ENCODE measurements at places on chromosomes 1 and 21.

GRCh38 chr1:1626207-1627141, 5.5 kb upstream of the MMP23B start:
- DNase-seq: no peak

DNA sequence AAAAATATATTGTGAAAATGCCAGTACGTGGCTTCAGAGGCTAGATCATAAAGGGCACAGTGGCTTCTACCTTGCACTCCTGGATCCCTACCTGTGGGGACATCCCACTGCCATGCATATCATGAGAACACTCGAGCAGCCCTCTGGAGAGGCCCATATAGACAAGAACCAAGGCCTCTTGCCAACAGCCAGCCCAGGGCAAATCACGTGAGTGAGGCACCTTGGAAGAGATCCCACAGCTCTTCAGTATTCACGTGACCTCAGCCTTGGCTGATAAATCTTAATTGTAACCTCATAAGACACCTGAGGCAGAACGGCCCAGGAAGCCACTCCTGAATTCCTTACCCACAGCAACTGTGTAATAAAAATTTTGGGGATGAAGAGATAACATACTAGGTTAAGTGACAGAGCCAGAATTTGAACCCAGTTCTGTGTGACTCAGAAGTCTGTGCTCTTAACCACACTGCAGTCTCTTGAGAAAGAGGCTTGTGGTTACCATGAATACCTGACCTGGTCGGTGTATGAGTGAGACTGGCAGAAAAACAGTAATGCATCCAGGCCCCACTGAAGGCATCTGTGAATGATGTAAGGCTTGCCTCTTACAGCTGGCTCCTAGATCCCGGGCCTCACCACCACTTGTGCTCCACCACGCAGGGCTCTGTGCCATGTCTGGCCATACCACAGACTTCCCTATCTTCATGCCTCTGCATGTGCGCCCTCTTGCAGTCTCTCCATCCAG, 6.9 kb upstream of the A3GALT2 start:
- peak; percentile 15 for DNase-seq

DNA sequence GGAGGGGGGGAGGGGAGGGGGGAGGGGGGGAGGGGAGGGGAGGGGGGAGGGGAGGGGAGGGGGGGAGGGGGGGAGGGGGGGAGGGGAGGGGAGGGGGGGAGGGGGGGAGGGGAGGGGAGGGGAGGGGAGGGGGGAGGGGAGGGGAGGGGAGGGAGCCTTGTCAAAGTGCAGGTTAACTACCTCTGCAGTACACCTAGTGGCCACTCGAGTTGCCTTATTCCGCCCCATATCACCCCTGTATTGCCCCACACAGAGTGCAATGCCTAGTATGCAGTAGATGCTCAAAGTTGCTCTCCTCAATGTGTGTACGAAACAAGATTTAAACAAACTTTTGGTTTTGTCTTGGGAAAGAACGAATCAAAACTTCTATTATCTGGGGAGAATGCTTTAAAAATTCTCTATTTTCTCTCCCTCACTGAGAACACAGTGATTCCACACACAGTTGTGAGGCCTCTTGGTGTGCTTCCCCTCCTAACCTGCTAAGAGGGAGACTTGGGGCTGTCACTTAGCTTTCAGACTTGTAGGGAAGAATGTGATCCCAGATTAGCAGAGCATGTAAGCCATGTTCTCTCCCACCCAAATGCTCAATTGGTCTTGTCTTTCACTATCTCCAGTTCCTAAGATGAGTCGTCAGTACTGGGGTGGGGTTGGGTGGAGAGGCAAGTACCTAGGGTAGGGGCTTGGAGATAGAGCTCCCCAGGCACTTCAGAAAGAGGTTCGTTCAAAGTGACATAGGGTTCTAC, 79.7 kb upstream of the MAP10 start:
- peak; percentile 16 for DNase-seq

DNA sequence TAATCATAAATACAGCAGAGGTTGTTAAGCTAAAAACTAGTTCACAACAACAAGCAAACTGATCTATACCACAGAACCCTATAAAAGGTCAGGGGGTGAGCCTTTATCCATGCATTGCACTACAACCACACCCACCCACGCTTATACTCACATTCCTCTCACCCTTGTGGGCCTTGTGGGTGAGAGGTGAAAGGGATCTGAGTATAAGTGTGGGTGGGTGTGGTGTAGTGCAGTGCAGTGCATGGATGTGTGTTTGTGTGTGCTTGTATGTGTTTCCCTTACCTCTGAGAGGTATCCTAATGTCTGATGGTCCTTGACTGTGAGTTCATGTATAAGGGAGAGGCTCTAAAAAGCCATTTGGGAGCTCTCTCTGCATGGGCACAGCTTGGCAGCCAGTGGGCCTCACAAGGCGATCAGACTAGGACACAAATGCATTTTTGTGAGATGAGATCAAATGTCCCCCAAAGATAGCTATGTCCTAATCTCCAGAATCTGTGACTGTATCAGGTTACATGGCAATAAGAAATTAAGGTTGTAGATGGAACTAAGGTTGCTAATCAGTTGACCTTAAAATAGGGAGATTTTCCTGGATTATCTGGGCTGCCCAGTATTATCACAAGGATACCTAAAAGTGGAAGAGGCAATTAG, 95.5 kb upstream of the DPT start:
- no peak for DNase-seq

GRCh38 chr1:229810961-229811360, 184.9 kb downstream of the URB2 start:
- DNase-seq: no peak

GRCh38 chr1:230899841-230900251, 31.5 kb upstream of the C1orf198 start:
- DNase-seq: peak; percentile 30

GRCh38 chr1:24939040-24939674, 9.1 kb upstream of the RUNX3 start:
- DNase-seq: no peak

DNA sequence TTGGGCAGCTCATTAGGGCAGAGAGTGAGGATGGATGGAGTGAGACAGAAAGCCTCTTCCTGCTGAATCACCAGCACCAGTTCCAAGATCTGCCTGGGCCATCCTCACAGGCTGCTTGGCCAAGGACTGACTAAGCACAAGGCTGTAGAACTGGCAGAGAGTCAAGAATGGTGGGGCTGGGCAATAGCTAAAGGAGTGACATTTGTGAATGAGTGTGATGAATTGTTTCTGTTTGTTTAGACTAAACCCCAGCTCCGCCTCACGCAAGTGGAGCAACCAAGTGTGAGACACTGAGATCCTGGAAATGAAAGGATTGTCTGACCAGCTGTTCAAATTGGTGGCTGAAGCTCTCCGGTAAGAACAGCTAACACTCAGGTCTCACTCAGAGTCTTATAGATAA, 38.6 kb downstream of the BRINP2 start:
- no peak for DNase-seq

DNA sequence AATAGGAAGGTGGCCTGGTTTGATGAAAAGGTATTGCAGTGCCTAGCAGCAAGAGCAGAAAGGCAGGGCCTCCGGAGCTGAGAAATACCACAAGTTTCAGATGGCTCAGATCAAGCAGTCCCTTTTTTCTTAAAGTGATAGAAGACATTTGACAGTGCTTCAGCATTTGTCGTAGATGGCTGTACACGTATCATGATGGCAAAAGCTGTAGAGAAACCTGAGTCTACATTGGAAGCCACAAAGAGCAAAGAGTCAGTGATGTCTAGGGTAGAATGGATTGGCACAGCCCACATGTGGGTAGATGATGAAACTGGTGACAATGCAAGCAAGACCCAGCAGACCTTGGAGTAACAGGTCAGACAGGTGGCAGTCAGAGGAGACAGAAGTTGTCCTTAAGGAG, 101.3 kb upstream of the ARTN start:
- DNase-seq: no peak

GRCh38 chr1:2256435-2257244, 28.5 kb downstream of the SKI start:
- no peak for DNase-seq

DNA sequence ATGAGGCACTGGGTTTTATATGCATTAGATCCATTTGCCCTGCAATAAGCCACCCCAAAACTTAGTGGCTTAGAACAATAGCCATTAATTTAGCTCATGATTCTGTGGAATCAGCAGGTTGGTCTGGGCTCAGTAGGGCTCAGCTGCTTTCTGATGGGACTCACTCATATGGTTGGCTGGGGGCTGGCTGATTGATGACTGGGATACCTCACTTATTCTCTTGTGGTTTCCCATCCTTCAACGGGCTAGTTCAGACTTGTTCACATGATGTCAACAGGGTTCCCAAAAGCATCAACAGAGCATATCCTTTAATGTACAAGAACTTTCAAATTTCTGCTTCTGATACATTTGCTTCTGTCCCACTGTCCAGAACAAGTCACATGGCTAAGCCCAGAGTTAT, 43.2 kb downstream of the DNM3 start:
- DNase-seq: no peak

GRCh38 chr1:100320311-100321099, 31.8 kb upstream of the CDC14A start:
- DNase-seq: no peak

- no peak for DNase-seq
Measured at GRCh38 chr1:16147156-16147926, 8.5 kb downstream of the EPHA2 start.

DNA sequence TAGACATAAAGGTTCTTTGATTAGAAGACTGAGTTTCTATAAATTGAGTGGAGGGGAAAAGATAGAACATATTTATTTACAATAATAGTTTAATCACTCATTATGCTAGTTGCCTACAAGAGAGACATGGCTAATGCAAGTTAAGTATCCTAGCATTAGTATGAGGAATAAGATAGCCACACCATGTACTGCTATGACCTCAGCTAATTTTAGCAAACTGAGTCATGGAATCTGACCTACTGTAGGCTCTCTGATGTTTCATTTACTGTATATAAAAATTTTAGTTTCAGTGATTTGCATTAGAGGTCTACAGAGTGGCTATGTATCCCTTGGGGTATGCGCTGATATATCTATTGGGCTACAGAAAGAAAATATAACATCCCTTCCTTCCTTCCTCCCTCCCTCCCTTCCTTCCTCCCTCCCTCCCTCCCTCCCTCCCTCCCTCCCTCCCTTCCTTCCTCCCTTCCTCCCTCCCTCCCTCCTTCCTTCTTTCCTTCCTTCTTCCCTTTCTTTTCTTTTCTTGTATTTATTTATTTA, 5.8 kb downstream of the AGL start:
- DNase-seq: no peak

DNA sequence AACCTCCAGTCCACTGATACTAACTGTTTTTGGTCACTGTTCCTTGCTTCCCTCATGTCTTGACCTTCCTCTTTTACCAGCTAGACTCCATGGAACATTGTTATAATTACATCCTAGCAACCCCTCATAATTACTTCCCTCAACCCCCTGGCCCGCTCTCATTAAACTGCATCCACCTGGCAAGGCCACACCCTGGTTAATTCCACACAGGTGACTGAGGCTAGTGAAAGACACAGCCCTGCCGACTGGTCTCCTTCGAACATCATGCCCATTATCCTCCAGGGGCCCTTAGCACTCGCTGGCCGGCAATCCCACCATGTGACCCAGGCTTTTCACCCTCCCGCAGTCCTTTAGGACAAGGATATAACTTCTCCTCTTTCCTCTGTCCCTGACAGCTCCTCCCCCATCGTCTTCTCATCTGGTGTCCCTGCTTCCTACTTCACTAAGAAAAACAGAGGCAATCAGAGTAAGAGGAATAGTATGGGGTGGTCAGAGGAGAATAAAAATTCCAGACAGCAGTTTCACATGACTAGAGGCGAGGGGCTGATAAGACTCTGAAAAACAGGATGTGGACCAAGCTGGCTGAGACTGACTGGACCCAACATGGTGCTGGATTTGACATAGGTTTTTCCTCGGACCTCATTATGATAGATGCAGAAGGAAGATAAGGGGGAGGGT, 8.8 kb upstream of the TENT5B start:
- no peak for DNase-seq

DNA sequence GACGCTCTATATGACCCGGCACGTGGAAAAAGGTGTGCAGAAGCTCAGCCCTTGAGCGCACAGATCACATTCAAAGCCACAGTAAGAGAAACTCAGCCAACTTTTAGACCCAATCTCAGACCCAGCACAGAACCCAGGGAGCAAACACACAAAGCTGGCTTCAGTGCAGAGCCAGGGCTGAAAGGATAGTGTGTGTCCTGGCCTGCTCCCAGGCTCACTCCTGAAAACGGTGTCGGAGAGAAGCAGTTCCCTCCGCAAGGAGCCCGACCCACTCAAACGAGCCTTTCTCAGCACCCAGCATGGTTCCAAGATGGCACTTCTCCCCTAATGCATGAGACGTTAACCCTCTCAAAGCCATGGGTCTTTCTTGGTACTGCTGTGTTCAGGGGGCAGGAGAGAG, 39.6 kb downstream of the CASZ1 start:
- no peak for DNase-seq

- DNase-seq: no peak
Measured at GRCh38 chr1:24101796-24102586, 9.9 kb downstream of the MYOM3 start.
